Heart right ventricle (tissue), 16 donors: ENCODE measurements at places on chromosomes 3 and 15. TPM values are rescaled to one million over a fixed set of nuclear protein-coding genes. Genes with fewer than 3 reads are reported as not detected.

Gene NAALADL2
- 4.3 TPM for total RNA-seq

Gene A4GNT
- total RNA-seq, result not detected

Gene ONECUT1
- total RNA-seq, result 0.20 TPM

Gene GALNT15
- total RNA-seq, result 19.8 TPM

Gene CYP1A1
- total RNA-seq, result 0.42 TPM

Gene NEK11
- 3.0 TPM for total RNA-seq

Gene VWA5B2
- not detected for total RNA-seq

Gene CGNL1
- 27.9 TPM for total RNA-seq

Gene TTLL13
- total RNA-seq, result not detected

Gene GRAMD2A
- total RNA-seq, result not detected

Gene CTXN2
- not detected for total RNA-seq

Gene ROPN1
- not detected for total RNA-seq

Gene ARHGAP11A
- total RNA-seq, result 0.64 TPM

Gene ECE2
- total RNA-seq, result not detected

Gene SCN5A
- total RNA-seq, result 182 TPM

Gene ARPP21
- not detected for total RNA-seq
